ENCODE measurements at places on chromosomes 5 and 9.

- peak; percentile 26 for DNase-seq
Observed at GRCh38 chr9:108041551-108041950, 552.0 kb upstream of the KLF4 start.

- DNase-seq = no peak
Observed at GRCh38 chr9:132239999-132240840, 78.4 kb downstream of the NTNG2 start.

GRCh38 chr9:109391176-109391575, 70.3 kb upstream of the EPB41L4B start:
- DNase-seq = no peak

DNA sequence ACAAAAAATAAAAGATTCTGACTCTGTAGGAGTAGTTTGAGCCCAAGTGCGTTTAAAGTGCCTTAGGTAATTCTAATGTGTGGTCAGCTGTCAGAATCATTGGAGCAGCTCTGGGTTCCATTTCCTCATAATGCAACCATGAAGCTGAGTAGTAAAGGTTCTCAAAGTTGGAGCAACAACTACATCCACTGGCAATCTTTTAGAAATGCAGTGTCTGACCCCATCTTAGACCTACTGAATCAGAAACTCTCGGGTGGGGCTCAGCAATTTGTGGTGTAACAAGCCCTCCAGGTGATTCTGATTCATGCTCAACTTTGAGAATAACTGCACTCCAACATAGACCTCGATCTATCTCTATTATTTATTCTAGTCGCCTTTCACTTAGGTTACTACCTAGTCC, 7.6 kb upstream of the ALDH1A1 start:
- no peak for DNase-seq

DNA sequence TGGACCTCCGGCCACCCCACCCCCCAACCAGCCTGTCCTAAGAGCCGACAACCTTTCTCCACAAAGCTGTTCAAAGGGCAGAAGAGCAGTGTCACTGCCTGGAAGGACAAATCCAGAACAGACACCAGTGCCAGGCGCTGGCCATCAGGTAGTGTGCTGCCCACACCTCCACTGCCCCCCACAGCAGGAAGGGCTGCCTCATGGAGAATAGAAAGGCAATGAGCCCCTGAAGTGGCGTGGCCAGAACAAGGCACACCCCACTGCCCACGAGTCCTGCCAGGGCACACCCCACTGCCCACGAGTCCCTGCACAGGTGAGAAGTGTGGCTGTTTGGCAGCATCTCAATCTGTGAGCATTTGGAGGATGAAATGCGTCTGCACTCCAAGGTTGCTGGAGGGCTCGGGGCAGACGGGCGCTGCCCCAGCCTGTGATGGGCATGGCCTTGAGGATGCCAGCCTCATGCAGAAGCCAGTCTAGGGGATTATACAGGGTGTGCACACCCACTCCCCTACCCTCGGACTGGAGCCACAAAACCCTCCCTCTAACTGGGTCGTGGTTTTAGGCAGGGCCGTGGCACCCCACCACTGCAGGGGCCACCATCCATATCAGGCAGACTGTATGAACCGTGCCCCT, 2.3 kb upstream of the SLC9A3 start:
- no peak for DNase-seq

GRCh38 chr9:86721843-86722705, 225.2 kb downstream of the GAS1 start:
- peak; percentile 72 for DNase-seq

DNA sequence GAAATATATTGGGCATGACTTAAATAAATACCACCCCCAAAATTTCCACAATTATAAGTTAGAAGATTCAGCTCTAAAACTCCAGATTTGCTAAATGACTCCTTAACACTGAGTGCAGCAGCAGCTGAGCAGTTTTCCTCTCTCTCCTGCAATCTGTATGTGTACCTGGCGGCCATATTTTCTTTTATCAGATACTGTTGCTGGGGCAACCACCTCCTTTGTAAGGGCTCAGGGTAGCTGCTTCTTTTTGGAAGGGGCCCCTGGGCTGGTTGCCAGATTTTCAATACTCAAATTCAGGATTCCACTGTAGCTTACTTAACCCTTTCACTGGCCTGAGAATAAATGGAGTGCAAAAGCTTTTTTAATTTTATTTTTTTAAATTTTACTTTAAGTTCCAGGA, 197.0 kb downstream of the TAF11L14 start:
- no peak for DNase-seq

DNA sequence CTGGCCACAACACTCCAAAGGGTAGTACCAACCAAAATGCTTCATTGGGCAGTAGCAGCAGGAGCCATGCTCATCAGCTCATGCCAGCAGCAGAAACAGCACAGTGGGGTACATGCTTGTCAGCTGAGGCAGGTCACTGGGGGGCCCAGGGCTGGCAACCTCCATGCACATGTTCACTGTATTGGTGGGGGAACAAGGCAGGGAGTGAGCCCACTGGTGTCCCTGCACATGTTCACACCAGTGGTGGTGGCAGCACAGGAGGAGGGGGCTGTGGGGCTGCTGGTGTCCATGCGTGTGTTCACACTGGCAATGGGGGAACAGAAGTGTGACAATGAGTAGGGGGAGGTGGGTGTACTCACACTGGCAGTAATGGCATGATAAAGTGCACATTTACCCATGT, 254.3 kb upstream of the KIF2A start:
- DNase-seq = no peak

- no peak for DNase-seq
Observed at GRCh38 chr9:31677415-31677814, 707.0 kb upstream of the ACO1 start.

DNA sequence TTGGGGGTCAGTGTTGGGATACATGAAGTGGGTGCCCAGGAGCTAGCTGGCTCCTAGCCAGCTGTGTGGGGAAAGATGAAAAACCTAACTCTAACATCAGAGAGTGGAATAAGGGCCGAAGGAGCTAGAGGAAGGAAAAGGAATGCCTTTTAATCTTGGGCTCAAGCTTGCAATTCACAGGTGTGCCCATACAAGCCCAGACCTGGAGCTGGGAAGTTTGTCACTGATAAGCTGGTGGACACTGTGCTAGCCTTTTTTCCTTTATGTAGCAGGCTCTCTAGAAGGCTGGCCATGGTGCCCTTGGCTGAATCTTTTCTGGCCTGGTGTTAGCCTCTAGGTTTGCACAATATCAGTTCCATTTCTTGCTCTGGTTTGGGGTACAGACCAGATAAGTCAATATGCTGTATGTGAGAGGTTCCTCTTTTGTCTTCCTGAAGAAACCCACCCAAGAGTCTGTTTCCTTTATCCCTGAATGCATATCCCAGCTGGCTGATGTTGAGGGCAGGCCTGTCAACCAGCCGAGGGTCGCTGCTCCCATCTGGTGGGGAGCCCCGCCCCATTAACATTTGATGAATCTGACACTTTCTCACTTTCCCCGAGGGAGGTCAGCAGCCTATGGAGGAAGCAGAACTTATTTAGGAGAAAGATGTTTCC, 92.4 kb upstream of the CXCL14 start:
- no peak for DNase-seq

GRCh38 chr5:142063878-142064331, 44.7 kb upstream of the NDFIP1 start:
- DNase-seq = no peak

GRCh38 chr9:107471552-107471951, 18.0 kb downstream of the KLF4 start:
- DNase-seq = no peak

DNA sequence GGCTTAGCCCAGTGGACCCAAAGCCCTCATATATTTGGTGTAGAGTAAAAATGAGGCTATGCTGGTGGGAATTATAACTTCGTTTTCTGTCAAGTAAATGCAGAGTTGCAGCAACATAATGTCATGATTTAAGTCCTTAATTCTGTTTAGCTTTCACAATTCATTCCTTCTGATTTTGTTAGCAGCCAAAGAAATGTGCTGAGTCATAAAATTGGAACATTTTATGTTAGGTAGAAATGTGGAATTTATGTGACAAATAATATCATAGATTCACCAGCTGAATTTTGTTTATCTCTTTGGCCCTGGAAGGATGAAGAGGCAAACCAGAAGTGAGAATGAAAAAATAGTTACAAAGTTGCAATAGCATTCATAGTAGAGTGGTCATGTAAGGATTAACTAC, 247.0 kb downstream of the TRPM3 start:
- DNase-seq = no peak

GRCh38 chr5:66144834-66145390, 812 bp downstream of the SREK1 start:
- DNase-seq = peak; percentile 41

DNA sequence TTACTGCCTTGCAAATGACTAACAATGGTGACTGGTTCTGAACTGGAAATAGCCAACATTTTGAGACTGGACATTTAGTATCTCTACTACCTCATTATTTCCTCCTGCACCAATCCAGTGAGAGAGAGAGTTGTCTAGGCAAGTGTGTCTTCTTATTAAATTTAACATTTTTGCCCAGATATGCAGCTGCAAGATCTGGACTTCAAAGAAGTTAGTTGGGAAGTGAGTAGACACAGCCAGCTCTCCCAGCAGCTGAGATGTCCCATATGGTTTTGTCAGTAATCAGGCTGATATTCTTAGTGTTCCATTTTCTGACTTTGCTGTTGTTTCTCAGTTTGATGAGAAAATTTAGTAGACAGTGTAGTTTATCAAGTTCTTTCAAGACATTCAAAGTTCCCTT, 1778.8 kb upstream of the CDH6 start:
- no peak for DNase-seq

DNA sequence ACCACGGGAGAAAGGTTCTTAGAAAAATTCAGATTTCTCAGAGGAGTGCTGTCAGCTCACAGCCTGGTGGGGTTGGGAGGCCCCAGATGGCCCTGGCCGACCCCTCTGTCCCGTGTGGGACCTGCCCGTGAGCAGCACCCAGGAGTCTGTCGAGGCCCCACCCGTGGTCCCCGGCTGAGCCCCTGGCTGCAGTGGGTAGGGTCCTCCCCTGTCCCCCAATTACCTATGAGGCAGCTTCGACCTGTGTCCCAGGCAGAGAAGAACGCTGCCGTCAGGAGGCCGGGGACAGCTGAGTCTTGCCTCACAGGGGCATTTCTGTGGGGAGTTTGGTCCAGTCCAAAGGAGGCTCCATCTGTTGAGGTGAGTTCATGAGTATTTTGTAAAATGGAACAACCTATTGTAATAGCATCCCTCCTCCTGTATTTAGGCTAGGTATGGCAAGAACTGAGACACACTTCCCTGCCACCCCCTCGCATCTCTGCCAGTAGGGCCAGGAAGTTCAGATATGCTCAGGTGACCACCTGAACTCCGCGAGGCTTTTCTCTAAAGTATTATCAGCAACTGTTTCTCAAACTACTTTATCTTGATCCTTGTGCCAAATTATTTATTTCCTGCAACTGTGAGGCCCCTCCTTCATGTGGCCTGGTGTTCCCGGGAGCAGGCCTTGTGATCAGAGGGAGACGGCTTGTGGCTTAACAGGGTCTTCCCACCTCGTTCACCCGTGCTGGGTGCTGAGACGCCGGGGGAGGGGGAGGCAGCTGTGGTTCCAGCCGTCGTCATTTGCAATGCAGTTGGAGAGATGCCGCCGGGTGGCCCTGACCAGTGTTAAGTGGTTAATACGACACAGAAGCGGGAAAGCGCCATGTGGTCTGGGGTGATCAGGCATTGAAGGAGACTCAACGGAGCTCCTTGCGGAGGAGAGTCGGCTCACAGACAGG, 1.7 kb downstream of the AHRR start:
- DNase-seq = no peak

DNA sequence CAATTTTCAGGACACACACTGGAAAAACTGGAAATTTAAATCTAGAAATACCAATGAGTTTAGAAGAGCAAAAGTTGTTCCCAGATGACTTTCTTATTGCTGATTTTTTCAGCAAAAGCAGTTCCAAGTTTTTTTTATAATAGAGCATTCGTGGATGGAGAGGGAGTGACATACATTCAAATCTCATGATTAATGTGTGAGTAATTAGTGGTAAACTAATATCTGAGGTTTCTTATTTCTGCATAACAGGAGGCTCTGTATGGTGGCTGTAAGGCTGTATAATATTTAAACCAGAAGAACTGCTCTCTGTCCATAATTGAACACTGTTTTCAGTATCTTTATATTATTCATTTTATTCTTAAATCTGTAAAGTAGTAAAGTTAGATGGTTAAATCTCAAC, 25.8 kb downstream of the LYSMD3 start:
- no peak for DNase-seq

- no peak for DNase-seq
Observed at GRCh38 chr9:116647515-116647809, 39.6 kb upstream of the TRIM32 start.

DNA sequence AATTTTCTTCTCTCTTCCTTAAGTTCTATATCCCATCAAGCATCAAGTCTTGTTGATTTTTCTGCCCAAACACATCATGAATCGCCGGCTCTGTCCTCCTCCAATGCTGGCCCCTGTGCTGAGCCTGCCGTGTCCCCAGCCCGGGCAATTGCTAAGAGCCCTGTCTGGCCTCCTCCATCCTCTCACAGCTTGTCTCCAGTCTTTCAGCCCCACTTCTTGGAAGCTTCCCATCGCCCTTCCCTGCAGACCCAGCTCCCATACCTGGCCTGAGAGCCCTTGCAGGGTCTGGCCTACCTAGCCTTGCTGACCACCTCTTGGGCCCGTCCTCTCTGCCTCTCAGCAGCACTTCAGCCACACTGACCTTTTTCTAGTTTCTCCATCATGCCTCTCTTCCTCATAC, 61.9 kb downstream of the COL15A1 start:
- no peak for DNase-seq

- DNase-seq = no peak
Observed at GRCh38 chr9:2933165-2934095, 89.5 kb upstream of the PUM3 start.

DNA sequence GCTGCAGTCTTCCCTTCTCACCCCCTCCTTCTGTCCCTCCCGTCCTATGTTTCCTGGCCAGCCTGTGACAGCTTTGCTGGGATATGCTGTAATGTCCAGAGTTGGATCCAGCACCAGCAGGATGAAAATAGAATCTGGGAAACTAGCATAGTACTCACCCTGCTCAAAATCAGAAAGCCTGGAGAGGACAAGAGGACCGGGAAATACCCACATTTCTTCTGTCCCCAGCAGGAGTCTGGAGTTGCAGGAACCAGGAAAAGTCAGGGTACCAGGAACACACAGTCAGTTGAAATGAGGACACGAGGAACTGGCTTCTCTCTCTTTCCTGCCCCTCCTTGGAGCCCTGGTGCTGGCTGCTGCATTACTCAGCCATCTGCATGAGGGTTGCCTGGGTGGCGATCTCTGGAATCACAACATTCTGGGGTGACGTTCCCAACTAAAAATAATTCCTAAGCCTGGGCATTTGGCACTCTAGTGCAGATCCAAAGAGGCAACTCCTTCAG, 59.6 kb upstream of the NFIL3 start:
- peak; percentile 70 for DNase-seq

- DNase-seq = no peak
Observed at GRCh38 chr9:35813434-35814105, 1.3 kb downstream of the HINT2 start.

DNA sequence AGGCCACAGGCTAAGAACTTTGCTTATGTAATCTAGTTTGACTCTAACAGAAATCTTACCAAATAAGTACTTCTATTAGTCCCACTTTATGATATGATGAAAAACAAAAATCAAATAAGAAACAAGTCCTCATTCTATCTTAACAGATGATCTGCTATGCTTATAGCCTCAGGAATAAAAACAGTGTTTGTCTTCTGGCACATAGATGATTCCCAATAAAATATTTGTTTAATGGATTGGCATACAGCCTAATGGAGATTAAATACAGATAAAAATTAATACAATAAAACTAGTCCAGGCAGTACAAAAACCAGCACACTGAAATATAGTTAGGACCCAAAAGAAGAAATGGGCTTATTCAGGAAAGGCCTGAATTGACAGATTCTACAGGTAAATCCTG, 971.4 kb upstream of the WWC1 start:
- DNase-seq = no peak

GRCh38 chr9:99019510-99020331, 76.0 kb downstream of the COL15A1 start:
- peak; percentile 95 for DNase-seq

GRCh38 chr9:92183449-92183848, 68.2 kb upstream of the SPTLC1 start:
- DNase-seq = no peak
